Right forelimb (tissue), 1 donor: ENCODE measurements at places on chromosomes 6 and 20.

DNA sequence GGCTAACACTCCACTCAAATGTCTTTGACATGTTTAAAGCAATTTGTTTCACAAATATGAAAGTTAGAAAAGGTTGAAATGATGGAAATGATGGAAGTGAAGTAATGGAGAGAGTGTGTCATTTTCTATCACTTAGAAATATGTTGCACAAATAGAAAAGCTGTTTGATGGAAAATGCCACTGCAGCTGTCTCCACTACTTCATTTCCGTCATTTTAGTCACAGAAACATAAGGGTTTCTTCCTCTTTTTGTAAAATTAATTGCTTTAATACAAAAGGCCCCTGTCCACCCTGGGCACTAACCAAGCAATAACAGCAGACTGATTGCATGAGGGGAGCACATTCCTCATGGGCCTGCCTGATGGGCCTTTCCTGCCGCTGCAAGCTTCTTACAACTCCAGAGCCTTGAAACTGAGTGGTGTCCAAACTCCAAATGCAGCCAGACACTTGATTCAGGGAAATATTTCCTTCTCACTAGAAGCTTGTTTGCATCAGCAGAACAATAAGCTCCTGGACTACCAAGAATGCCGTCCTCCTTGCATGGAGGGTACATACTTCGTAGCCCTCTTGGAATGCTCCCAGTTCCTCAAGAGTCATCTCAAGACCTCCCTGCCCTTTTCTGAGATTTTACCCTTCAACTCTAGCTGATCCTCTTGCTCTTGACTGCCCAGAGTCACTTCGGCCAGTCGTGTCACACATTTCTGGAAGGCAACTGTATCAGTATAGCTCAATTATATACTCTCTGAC is 36.1 kb downstream of the F13A1 start:
- no peak for DNase-seq

GRCh38 chr6:46323312-46323965 is 152.7 kb upstream of the ENPP5 start:
- no peak for DNase-seq

DNA sequence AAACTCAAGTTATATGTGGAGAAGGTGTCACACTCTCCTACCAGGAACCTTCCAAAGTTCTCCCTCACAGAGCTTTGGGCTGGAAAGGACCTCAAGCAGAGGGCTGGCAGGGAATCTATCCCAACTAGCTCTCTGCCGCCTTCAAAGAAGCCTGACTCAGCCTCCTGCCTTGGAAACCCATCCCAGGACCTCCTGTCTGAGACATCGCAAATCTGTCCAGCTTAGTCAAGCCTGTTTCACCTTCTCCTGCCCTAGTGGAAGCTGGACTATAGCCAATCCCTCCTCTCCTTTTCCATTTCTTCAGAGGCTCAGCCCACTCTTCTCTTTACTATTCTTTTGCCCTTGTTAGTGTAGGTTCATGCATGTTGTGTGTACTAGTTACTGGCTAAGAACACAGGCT is 48.2 kb upstream of the FOXP4 start:
- no peak for DNase-seq

DNA sequence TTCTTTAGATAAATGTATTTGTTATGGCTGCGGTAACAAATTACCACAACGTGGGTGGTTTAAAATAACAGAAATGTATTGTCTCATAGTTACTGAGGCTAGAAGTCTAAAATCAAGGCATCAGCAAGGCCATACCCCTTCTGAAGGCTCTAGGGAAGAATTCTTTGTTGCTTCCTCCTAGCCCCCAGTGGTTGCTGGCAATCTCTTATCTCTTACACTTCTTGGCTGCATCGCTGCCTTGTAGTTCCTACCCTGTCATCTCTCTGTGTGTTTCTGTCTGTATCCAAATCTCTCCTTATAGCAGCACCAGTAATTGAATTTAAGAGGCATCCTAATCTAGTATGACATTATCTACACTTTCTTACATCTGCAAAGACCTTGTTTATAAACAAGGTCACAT is 534.7 kb downstream of the PHF3 start:
- no peak for DNase-seq

DNA sequence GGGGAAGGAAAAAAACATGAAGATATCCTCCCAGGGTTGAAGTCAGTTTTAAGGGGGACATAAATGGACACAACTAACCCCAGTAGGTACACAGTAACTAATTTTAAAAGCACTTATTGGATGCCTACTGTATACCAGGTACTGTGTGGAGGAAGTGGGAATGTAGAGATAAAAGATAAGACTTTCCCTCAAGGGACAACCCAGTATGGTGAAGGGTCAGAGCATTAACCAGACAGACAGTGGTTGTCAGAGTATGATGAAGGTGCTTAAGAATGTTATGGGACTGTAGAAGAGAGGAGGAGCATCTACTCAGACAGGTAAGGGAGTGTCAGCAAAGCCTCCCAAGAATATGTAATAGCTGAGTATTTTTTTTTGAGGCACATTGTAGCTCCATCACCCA is 906 bp downstream of the ABCF1 start:
- no peak for DNase-seq

DNA sequence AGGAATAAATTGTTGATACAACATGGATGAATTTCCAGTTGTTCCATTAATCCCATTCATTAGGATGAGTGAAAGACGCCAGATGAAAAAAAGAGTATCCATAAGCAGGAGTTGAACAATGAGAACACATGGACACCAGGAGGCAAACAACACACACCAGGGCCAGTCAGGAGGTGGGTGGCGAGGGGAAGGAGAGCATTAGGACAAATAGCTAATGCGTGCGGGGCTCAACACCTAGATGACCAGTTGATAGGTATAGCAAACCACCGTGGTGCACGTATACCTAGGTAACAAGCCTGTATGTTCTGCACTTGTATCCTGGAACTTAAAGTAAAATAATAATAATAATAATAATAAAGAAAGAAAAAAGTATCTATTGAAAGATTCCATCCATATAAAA is 11.1 kb downstream of the PCED1A start:
- no peak for DNase-seq
